ENCODE measurements at places on chromosomes 1 and 21.

DNA sequence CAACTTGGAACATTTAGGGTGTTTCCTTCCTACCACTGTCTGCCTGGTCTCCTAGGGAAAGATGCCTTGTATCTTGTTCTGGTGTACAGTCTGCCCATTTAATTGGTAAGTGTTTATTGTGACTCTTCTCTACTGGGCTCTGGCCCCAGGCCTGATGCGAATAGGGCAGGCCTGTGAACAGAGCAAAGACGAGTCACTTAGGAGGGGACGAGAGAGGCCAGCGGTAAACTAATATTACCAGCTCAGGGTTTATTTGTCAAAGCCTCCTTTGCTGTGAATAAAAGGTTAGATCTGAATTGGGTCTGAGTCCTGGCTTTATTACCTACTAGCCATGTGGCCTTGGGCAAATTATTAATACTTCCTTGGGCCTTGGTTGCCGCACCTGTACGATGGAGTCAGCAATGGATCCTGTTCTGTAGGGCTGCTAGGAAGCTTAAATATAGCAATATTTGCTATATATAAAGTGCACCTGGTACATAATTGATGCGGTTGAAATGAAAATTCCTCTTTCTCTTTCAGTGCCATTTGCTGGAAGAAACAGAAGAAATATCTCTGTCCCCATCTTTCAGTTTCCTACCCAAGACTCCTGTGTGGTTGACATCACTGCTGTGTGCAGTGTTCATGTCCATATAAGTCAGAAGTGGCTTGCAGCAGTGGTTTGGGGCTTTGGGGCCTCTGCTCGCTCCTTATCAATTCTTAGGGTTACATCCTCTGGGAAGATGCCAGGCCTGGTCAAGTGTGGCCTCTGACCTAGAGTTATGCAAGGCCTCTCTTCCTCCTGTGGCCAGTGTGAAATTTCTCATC is 32.4 kb downstream of the MAPKAPK2 start:
- DNase-seq, result peak; percentile 27

GRCh38 chr1:28510273-28510969 is 4.6 kb downstream of the RCC1 start:
- DNase-seq, result no peak

- no peak for DNase-seq
Measured at GRCh38 chr1:226154593-226154992, 31.9 kb downstream of the ACBD3 start.

- no peak for DNase-seq
Measured at GRCh38 chr21:31624961-31625491, 34.5 kb upstream of the SOD1 start.

DNA sequence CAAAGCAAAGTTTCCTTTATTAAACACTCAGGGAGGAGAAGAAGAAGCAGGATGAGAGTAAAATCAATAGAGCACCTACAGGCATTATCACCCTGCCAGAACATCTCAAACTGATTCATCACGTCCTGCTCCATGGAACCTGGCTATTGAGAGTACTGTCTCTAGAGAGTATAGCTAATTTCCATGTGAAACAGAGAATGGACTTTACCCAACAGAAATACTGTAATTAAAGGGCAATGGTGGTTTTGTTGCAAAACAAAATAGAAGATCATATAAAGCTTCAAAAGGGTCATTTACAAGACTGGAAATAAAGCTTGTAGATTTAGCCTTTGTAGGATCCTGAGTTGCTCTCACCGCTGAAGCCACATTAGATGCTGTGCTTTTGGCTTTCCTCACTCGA is 69.3 kb downstream of the XCL1 start:
- DNase-seq, result no peak

DNA sequence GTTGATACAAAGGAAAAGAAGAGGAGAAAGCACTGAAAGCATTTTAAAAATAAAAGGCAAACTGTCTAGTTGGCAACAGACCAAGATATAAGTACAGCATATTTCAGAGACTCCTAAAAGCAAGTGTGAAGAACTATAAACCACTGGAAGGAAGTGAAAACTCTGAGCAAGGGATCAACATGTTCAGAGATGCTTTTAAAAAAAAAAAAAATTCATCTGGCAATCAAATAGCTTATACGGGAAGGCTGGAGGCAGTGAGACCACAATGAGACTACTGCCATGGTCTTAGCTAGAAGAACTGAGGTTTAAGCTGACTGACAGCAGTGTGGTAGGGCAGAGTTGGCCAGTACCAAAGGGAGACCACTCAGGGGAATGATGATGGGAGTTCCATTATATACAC is 124.3 kb downstream of the VAV3 start:
- no peak for DNase-seq

GRCh38 chr1:177170756-177171535 is at the start of gene BRINP2:
Gene BRINP2 (plus strand): TSS chr1:177170958. CDS start chr1:177229877, 58,919 bp downstream.
- no peak for DNase-seq

DNA sequence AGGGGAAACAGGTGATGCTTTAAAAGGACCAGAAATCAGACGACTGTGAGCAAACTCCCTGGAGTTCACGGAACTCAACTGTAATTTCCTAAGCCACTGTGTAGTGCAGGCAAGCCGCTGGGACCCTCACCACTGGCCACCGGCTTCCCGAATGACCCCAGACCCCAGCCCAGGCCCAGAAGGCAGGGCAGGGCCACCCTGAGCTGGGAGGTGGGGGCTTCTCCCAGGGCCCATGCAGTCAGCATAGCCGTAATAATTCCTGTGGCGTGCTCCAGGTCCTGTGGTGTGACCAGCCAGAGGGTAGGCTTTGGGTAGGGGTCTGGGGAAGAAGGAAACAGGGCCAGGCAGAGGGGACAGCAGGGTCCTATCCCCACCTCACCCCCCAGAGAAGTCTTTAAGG is 3.5 kb upstream of the ARF1 start:
- no peak for DNase-seq

Data from CD14-positive monocyte (primary cell).